Central memory CD4-positive, alpha-beta T cell (primary cell): ENCODE measurements at places on chromosomes 5 and 9.

DNA sequence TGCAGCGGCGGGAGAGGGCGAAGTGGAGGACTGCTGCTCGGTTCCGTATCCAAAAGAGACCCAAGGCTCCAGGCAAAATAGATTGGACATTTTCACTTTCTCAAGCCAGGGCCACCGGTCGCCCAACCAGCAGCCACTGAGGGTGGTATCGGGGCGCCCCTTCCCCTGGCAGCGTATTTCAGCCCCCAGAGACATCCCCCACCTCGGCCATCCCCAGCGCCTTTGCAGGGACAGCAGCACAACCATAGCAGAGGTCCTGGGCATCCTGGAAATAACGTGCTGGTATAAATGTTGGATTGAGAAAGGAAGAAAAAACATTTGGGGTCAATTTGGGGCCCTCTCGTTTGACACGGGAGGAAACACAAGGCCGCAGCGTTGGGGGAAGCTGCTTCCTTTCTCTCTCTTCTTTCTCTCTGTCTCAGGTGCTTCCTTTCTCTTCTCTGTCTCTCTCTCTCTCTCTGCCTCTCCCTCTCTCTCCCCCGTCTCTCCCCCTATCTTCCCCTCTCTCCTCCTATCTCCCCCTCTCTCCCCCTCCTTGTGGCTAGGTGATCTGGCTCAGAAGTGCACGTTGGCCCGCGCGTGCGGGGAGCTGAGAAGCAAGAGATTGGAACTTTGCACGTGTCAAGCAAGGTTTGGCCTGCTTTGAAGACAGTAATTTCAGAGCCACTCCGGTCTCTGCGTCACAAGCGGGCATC lies 624 bp upstream of the RETREG1 start:
- peak; percentile 72 for DNase-seq

GRCh38 chr9:5144217-5144616 lies 41.2 kb downstream of the INSL6 start:
- no peak for DNase-seq

- no peak for DNase-seq
Observed at GRCh38 chr5:30928956-30929355, 264.5 kb upstream of the CDH6 start.

- DNase-seq = no peak
Observed at GRCh38 chr5:103724271-103724670, 161.7 kb upstream of the NUDT12 start.

GRCh38 chr9:86303316-86303975 lies 21.1 kb upstream of the ISCA1 start:
- peak; percentile 44 for DNase-seq

GRCh38 chr5:1827886-1828397 lies 26.7 kb downstream of the NDUFS6 start:
- no peak for DNase-seq

- DNase-seq = no peak
Observed at GRCh38 chr9:116416421-116416820, 262.8 kb downstream of the PAPPA start.

- no peak for DNase-seq
Observed at GRCh38 chr9:124602632-124603031, 95.4 kb upstream of the NR5A1 start.

- no peak for DNase-seq
Observed at GRCh38 chr5:175567954-175568353, 89.6 kb downstream of the SFXN1 start.

- DNase-seq = no peak
Observed at GRCh38 chr5:522899-523440, 1.3 kb downstream of the SLC9A3 start.

DNA sequence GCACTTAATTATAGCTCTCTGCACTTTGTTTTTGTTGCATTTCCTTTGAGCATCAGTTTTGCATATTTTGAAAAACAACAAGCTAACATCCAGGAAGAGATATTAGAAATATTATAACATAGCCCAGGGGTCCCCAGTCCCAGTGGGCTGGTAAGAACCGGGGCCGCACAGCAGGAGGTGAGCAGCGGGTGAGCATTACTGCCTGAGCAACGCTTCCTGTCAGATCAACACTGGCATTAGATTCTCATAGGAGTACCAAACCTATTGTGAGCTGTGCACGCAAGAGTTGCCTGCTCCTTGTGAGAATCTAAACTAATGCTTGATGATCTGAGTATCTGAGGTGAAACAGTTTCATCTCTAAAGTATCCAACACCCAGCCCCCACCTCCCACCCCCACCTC lies 675.9 kb upstream of the ZNF608 start:
- DNase-seq = no peak

DNA sequence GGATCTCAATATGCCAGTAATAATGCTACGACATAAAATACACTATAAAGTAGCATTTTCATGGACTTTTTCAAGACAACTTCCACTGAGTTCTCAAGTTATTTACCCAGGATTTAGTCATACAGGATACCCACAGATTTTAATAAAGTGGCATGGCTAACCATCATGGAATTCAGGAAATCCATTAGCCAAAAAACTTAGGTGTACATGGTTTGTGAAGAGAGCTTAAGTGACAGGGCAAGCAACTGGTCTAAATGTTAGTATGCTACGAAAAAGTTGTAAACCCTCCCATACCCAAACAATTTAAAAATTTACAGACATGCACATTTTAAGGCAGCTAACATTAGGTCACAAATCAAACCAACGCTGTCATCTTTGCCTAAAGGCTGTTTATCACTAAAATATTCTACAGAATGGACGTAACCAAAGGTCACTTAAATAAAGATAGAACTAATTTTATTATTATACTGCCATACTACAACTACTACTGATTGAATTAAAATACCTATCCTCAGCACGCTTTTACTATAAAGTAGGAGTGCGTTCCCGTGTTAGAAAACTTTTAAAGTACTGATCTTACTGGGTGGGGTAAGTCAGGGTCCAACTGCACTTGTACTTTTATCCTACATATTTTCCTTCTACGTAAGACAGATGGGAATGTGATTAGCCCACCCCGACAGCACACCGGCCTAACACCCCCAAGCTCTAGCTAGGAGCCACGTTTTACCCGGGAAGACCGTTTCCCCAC lies 1.1 kb downstream of the UBTD2 start:
- DNase-seq = no peak

DNA sequence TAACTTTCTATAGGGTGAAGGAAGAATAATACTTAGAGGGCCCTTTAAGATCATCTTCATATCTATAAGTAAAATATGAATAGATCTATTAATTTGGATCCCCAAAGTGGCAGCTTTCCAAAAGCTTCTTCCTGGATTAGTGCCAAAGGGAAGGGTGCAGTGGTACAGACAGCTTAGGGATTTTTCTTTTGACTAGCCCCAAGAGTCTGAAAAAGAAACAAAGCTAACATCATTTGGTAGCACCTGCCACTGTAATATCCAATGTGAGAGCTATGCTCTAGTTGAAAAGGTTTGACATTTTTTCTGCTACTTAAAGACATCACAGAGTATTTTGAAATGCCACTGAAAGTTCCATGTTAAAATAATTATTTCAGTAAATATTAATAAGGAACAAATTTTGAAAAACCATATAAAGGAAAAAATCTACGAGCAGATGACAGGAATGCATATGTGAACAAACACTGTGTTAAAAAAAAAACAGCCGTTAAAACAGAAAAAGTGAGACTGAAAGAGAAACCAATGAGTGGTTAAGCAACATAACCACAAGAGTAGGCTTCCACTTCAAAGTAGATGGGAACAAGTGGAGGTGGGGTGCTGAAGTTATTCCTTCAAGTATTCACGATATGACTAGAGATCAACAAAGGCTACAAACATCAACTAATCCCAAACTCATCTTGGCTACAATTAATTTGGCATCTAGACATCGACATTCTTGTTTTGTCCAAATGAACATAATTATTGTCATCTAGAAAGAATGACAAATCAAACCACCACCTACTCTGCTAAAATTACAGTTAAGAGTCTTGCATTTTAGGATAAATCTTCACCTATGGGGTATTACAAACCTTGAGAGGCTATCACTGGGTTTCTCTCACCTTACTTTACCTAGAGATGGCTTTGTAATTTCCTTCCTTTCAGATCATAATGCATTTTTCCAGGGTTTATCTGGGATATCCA lies 137.5 kb downstream of the CPLANE1 start:
- DNase-seq = peak; percentile 42

GRCh38 chr5:123856766-123857165 lies 344.8 kb downstream of the CSNK1G3 start:
- no peak for DNase-seq

DNA sequence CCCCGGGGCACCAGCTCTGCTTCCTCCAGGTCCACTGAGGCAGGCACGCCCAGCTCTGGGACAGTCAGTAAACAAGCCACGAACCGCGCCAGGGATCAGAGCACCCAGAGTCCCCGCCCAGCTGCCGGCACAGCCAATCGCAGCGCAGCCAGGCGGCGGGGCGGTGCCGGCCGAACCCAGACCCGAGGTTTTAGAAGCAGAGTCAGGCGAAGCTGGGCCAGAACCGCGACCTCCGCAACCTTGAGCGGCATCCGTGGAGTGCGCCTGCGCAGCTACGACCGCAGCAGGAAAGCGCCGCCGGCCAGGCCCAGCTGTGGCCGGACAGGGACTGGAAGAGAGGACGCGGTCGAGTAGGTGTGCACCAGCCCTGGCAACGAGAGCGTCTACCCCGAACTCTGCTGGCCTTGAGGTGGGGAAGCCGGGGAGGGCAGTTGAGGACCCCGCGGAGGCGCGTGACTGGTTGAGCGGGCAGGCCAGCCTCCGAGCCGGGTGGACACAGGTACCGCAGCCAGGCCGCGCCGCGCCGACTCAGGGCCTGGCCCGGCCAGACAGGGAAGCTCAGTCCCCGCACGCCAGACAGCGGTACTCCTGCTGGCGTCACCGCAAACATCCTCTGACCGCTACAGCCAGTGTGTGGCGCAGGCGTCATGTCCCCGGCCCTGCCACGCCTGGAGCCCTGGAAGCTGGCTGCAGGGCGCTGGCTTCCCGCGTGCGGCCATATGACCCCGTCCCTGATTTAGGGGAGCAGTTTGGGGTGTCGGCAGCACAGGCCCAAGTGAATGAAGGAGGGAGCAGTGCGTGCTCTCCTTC lies at the start of gene CTSL:
Gene CTSL, plus strand, starts transcription at position 220 of the 810 bp plus-strand sequence. CDS start 1,485 bp downstream, outside the sequence.
- peak; percentile 22 for DNase-seq

GRCh38 chr5:177003649-177004048 lies 2.9 kb downstream of the UIMC1 start:
- no peak for DNase-seq

- DNase-seq = no peak
Observed at GRCh38 chr9:26527931-26528330, 364.7 kb downstream of the CAAP1 start.

- no peak for DNase-seq
Observed at GRCh38 chr5:42719034-42719433, 37.6 kb upstream of the CCDC152 start.

DNA sequence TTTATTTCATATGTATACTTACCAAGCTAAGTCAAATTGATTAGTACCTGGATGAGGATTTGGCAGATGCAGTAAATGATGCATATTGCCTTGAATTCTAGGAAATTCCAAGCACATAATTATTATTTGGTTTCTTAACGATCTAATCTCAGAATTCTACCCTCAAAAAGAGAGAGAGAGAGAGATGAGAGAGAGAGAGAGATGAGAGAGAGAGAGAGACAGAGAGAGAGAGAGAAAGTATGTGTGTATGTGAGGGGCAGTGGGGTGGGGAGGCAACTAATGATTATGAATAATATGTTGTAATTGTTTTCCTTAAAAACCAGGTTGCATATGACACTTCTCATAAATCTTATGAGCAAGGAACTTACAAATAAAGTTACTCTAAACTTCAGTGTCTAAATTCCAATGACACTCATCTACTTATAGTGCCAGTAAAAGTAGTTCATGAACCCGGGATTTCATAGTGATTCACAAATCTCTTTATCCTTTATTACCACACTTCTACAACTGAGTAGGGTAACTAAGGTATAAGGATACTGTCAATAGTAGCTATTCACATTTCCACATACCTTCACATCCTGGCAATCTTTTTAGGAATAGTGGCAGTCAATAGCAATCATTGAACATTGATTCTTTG lies 60.5 kb upstream of the EDIL3 start:
- no peak for DNase-seq

- DNase-seq = no peak
Observed at GRCh38 chr5:102873379-102873932, 118.4 kb downstream of the PAM start.

DNA sequence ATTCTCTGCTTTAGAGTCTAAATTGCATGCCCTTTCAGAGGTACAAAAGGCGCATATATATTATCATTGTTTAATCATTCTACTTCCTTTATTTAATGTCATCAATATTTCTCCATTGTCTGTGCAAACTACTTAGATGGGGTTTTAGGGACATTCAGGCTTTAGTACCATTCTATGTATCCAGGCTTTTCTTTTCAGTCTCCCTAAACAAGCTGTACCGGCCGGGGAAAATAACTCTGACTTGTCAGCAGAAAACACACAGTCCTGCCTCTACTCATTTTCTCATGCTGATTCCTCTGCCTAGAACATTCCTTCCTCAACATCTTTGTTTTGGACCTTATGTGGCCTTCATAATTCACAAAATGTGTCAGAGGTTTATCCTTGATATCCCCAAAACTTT lies 392.1 kb upstream of the DAB2 start:
- DNase-seq = no peak

GRCh38 chr9:87909310-87910041 lies 8.3 kb upstream of the SPATA31C1 start:
- DNase-seq = no peak

- no peak for DNase-seq
Observed at GRCh38 chr9:37424204-37424685, 1.7 kb downstream of the GRHPR start.

GRCh38 chr5:151113651-151114050 lies 32.8 kb upstream of the TNIP1 start:
- DNase-seq = no peak

- no peak for DNase-seq
Observed at GRCh38 chr5:9782826-9783560, 152.8 kb upstream of the TAS2R1 start.

- DNase-seq = no peak
Observed at GRCh38 chr5:50406877-50407276, 34.2 kb downstream of the EMB start.

DNA sequence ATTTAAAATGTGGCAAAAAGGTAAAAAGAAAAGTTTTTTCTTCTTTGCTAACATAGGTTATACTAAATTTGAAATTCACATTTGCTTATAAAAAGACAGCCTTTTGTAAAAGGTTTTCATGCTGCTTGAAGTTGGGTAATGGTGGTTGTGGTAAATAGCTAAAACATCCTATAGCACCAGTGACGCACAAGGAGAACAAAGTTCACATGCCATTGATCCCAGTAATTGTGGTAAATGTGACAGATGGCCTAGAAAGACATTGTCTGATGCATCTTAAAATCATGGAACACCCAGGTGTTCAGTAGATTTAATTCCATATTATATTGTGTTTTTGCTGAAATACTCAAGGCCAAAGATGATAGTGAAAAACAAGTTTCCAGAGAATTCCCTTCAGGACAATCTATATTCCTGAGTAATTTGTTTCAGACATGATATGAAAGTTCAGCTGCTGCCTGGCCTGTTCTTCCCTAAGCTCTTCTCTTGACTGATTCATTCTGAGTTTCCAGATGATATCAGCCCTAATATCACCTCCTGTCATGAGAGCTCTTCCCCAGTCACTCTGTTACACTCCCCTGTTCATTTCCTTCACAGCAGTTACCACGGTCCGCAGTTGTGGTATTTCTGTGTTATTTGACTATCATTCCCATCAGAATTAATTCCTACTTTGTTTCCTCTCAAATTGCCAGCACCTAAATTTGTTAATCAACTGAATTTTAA lies 4.6 kb upstream of the FBXL17 start:
- DNase-seq = no peak

- DNase-seq = no peak
Observed at GRCh38 chr9:87422999-87423398, 74.7 kb upstream of the DAPK1 start.

GRCh38 chr5:140109759-140110645 lies 3.9 kb upstream of the PURA start:
- no peak for DNase-seq
